ENCODE measurements at places on chromosomes 16 and 17.

- no peak for DNase-seq
These were observed 29.6 kb upstream of the MRC2 start for GRCh38 chr17:62597920-62598319.

DNA sequence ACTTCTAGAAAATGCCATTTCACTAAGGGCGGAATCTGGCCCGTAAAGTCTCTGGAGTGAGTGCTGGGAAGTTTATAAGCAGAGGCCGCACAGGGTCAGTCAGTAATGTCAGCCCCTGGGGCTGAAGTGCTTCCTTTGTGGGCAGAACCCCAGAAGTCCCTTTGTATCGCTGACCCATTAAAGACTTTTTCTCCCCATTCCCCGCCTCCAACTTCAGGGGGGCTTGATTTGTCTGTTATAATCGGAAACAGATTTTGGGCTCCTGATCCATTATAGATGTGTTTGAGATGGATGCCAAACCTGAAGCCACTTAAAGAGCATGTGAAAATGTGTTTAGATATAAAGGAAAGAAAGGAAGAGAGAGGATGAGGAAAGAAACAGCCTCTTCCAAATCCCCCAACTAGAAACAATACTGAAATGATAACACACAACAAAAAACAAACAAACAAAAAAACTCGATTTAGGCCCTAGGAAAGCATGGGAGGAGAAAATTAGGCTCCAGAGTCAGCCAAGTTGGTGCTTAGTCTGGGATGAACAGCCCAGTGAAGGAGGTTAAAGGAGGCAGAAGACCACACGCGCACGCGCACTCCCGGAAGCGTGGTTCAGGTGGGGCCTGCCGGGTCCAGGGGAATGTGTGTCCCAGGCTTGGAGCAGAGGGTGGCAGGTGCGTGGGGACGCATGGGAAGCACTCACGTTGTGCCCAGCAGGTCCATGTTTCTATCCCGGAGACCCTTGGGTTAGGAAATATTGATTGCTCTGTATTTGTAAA is 27.1 kb downstream of the MSI2 start:
- DNase-seq = no peak

DNA sequence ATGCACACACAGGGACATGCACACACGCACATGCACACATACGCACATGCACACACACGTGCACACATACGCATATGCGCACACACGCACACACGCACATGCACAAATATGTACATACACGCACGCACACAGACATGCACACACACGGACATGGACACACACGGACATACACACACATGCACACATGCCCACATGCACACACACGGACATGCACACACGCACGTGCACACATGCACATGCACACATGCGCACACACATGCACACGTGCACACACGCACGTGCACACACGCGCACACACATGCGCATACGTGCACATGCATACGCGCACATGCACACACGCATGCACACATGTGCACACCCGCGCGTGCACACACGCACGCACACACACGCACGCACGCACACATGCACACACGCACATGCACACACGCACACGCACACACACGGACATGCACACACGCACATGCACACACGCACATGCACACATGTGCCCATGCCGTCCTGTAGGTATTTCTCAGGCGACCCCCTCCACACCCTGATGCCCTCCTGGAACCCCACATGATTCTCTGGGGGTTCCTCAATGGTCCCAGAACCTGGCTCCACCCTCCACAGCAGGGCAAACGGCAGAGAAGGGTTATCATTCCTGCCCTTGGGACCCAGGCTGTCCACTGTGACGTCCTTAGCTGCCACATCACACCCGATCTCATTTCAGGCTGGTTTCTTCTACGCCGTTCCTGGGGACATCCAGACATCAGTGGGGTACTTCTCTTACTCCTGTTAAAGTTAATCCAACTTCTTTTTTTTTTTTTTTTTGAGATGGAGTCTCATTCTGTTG is 9.6 kb upstream of the RBFOX3 start:
- DNase-seq = no peak

DNA sequence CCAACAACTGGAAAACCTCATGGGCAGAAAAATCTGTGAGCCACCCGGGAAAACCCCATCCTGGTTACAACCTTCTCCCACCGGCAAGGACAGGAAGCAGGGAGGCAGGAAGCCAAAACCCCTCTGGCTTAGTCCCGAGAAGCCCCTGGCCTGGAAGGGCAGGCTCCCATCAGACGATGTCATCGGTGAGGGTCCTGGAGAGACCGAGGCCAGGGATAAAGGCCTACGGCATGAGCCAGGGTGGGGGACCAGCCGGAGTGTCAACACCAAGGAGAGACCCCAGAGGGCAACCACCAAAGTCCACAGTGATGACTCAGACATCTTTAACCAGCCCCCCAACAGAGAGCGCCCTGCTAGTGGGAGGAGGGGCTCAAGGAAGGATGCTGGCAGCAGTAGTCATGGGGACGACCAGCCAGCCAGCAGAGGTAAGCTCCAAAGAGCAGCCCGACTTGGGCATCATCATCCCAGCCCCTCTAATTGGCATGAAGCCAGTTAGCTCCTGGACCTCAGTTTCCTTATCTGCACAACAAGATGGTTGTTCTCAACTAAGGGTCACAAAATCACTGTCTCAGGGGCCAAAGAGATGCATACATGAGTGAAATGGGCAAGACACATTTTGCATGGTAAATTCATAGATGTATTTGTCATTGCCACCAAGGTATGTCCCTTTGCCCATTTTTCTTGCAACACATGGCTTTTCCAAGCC is 190.7 kb downstream of the KATNIP start:
- DNase-seq = no peak

All from activated CD4-positive, alpha-beta T cell treated with anti-CD3 and anti-CD28 coated beads, Interleukin-2, amount 50 U/mL, for 24 hours (primary cell).